ENCODE measurements at places on chromosomes 6 and 20. TPM values are rescaled to one million over a fixed set of nuclear protein-coding genes. Genes with fewer than 3 reads are reported as not detected.

DNA sequence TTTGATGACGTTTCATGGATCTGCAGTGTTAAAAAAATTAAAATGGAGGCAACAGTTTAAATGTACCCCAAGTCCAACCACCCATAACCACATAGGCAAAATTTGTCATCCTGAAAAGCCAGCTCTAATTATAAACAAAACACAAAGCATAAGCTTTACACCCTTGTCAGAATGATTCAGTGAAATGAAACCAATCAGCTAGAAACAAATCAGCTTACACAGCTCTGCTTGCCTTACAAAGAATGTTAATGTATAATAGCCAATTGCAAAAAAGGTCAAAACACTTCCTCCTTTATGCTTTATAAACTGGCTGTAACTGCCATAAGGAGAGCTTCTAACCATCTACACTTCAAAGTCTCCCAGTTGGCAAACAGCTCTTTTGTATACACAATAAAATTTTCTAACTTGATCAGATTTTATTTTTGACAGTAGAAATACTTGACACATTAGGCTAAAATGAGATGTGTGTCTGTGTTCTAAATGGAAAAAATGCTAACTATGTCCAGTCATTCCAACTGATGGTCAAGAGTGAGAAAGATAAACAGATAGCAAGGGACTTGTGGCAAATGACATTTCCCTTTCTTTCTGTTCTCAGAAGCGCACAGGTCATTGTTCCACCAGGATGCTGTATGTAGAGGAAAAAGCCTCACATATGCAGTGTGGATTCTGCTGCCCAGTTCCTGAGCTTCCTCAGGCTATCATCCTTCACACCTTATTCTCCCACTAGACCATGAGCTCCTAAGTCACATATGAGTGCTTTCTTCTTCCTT, 344.3 kb upstream of the ID4 start:
- no peaks in the 10 kb centered on the region for H3K4me1 ChIP-seq
- no peak overlapping the region for H3K27ac ChIP-seq
- H3K27me3 ChIP-seq: no peaks in the 10 kb centered on the region
- H3K4me3 ChIP-seq: no peak overlapping the region
- DNase-seq: no peak
- H3K36me3 ChIP-seq: no peaks in the 10 kb centered on the region

DNA sequence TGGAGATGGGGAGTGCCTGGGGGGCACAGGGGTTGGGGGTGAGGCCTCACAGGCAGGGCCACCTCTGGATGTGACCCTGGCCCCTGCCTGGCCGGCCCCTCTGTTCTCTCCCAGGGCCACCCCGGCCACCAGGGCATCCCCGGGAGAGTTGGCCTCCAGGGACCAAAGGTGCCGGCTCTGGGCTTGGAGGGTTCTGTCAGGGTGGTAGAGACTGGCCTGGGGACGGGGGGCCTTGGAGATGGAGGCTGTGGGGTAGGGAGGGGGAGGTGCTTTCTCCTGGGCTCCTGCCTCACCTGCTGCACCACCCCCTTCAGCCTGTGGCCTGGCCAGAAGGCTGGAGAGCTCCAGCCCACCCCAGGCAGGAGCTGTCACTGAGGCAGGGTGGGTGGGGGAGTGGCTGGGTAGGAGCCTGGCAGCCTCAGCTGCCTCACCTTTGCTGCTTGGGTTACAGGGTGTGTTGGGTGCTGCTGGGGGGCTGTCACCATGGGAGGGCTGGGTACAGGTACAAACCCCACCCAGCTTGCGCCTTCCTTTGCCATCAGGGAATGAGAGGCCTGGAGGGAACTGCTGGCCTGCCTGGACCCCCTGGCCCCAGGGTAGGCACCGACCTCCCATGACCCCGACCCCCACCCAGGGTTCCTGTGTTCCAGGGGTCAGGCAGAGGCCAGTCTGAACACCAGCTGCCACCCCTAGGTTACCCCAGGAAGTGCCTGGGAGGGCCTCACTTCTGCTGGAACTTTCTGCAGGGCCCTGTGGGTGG, 32.7 kb downstream of the COL20A1 start:
- no peak overlapping the region for H3K27ac ChIP-seq
- H3K4me3 ChIP-seq: no peak overlapping the region
- peaks cover 85% of the 10 kb centered on the region for H3K27me3 ChIP-seq
- no peaks in the 10 kb centered on the region for H3K36me3 ChIP-seq
- DNase-seq: no peak

DNA sequence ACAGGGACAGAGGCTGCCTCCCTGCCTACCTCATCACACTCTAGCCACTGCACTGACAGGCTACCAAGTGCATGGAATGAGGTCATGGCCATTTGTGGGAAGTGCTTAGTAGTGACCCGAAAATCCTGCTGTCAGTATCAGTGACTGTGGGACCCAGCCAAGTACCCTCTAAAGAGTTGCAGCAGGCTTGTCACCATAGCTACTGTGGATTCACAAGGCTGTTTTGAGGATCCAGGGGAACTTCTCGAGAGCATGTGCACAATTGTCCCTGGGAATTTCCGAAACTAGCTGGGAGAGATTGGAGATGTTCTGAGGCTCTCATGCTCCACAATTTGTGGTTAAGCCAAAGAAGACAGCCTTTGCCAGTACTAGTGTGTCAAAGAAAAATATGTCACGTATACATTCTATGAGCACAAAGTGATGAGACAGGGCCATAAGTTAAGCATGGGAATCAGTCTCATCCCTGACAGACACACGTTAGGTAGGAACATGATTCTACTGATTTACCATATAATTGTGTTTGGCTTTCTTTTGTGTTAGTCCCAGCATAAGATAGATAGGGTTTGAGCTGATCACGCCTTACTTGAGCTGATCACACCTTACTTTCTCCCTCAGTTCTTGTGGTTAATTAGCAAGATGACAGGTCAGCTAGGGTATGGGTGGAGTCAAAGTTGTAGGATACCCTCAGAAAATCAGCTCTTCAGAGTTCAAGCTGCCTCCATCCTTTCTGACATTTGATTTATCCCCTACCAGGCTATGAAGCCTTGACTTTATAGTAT, 42.6 kb upstream of the TMEM170B start:
- no peaks in the 10 kb centered on the region for H3K36me3 ChIP-seq
- no peak overlapping the region for H3K27ac ChIP-seq
- no peak overlapping the region for H3K4me3 ChIP-seq
- no peak for DNase-seq
- no peaks in the 10 kb centered on the region for H3K27me3 ChIP-seq
- peaks cover 5% of the 10 kb centered on the region for H3K4me1 ChIP-seq

Gene IL17F
- not detected for total RNA-seq

DNA sequence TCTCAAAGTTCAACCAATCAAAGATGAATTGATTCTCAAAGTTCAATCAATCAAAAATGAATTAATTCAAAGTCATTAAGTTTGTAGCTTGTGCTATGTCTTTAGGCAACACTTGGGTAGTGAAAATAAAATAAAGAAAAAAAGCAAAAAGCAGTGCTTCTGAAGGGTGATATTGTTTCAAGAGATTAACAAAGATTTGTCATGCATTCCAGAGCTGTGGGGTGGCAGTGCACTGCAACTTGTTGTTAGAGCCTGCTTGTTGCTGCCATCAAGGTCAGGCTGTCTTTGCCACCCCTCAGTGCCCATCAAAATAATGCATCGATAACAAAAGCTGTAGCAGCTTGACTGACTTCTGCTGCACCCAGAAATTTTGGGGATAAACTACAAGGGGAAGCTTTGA, 128.6 kb downstream of the RNF144B start:
- no peak for DNase-seq
- H3K27me3 ChIP-seq: no peaks in the 10 kb centered on the region
- no peak overlapping the region for H3K4me3 ChIP-seq
- no peaks in the 10 kb centered on the region for H3K4me1 ChIP-seq
- no peaks in the 10 kb centered on the region for H3K36me3 ChIP-seq

DNA sequence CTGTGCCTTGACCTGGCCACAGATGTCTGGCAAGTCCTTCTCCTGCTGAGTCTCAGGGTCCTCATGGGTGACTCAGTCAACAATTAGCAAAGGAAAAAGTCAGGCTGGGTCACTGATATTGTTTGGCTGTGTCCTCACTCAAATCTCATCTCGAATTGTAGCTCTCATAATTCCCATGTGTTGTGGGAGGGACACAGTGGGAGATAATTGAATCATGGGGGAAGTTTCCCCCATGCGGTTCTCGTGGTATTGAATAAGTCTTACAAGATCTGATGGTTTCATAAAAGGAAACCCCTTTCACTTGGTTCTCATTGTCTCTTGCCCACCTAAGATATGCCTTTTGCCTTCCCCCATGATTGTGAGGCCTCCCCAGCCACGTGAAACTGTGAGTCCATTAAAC, 45.7 kb downstream of the PREX1 start:
- H3K36me3 ChIP-seq: no peaks in the 10 kb centered on the region
- H3K4me1 ChIP-seq: no peaks in the 10 kb centered on the region
- no peak overlapping the region for H3K27ac ChIP-seq
- H3K4me3 ChIP-seq: no peak overlapping the region

GRCh38 chr6:83097204-83097603, 29.7 kb downstream of the DOP1A start:
- no peak overlapping the region for H3K4me3 ChIP-seq
- DNase-seq: no peak
- H3K4me1 ChIP-seq: no peaks in the 10 kb centered on the region
- H3K27ac ChIP-seq: no peak overlapping the region
- no peaks in the 10 kb centered on the region for H3K27me3 ChIP-seq
- H3K36me3 ChIP-seq: no peaks in the 10 kb centered on the region

DNA sequence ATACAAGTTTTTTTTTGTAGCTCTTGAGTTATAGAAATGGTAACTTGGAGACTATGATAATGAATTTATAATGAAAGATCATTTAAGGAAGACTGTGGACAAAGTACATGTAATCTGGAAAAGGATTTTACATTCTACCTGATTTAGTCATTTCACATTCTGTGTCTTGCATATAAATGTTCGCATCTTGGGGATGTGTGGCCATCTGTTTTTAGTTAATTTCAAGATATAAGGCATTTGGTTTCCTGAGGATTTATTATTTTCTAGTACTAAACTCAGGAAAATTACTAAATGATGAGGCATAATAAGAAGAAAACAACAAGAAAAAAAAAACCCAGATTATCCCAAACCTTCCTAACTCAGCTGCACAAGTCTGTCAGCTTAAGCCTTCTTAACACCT, 112.7 kb upstream of the PRL start:
- DNase-seq: no peak
- H3K27me3 ChIP-seq: no peaks in the 10 kb centered on the region
- H3K36me3 ChIP-seq: no peaks in the 10 kb centered on the region

GRCh38 chr6:130946076-130946475, 117.0 kb downstream of the EPB41L2 start:
- H3K4me1 ChIP-seq: peaks cover 45% of the 10 kb centered on the region
- peak overlapping the region; percentile 19 for H3K27ac ChIP-seq

Gene TMEM200A
- total RNA-seq: 2.6 TPM

DNA sequence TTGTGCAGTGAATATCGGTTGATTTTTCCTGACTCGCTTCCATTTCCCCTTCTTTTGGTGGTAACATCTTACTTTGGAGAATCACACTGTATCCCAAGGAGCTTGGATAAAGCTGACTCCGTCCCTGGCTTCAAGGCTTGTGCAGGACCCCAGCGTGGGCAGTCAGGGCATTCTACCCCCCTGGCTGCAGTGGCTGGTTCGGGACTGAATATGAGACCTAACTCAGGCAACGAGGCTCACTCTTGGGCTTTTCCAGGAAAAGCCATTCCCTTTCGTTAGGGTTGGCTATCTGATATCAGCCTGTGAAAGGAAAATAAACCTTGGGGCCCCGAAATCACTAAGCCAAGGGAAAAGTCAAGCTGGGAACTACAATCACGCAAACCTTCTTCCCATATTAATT, 30.1 kb upstream of the GJA1 start:
- H3K4me3 ChIP-seq: no peak overlapping the region
- DNase-seq: no peak
- H3K27me3 ChIP-seq: no peaks in the 10 kb centered on the region
- H3K4me1 ChIP-seq: no peaks in the 10 kb centered on the region
- no peaks in the 10 kb centered on the region for H3K36me3 ChIP-seq

Gene ACSS2
- 1,709 TPM for total RNA-seq

DNA sequence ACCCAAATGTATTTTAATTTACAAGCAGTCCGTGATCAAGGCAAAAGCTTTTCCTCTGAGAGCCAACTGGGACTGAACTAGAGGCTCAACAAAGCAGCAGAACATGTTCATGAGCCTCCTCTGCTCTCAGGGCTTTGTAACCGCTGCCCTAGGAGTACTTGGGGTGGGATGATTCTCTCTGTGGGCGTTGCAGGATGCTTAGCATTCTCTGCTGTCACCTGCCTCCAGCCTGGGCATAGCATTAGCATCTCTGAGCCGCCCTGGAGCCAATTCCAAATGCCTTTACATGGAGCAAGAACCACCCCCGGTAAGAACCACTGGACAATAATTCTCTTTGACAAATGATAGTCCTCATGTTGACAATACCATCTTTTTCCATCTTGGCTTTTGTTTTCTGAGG, 237.6 kb upstream of the CDH4 start:
- H3K4me1 ChIP-seq: no peaks in the 10 kb centered on the region
- H3K36me3 ChIP-seq: no peaks in the 10 kb centered on the region
- H3K27me3 ChIP-seq: no peaks in the 10 kb centered on the region
- DNase-seq: no peak
- no peak overlapping the region for H3K4me3 ChIP-seq
- no peak overlapping the region for H3K27ac ChIP-seq

- no peak overlapping the region for H3K4me3 ChIP-seq
- H3K27ac ChIP-seq: no peak overlapping the region
- H3K4me1 ChIP-seq: no peaks in the 10 kb centered on the region
- no peaks in the 10 kb centered on the region for H3K36me3 ChIP-seq
- no peaks in the 10 kb centered on the region for H3K27me3 ChIP-seq
- no peak for DNase-seq
These were observed 62.7 kb downstream of the DLGAP4 start for GRCh38 chr20:36368869-36369268.

DNA sequence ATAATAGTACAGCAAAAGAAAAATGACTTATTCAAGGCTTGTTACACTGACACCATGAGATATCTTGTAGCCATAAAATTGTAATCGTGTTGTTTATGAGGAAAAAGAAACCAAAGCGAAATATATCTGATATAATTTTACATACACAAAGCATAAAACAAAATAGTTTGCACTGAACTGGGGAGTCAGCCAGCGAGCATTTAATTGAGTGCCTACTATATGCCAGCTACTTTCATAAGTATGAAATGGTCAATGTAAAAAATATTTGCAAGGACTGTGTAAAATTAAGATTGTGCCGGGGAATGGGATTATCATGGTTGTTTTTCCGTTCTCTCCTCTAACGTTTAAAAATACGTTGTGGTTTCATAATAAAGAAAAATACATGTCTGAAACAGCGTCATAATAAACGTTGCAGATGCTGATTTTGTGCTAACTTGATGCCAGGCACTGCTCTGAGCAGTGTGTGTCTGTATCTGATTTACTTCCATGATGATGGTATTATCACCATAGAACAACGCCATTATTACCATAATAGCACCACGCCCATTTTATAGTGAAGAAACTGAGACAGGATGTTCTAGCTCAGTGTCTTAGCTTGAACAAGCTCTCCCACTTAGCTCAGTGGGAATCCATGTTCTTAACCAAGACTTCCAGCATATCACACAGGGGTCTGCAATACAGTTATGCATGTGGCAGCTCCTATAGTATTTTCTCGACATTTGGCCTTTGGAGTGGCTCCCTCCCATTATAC, 144.6 kb downstream of the BCAS1 start:
- H3K4me3 ChIP-seq: no peak overlapping the region
- no peaks in the 10 kb centered on the region for H3K36me3 ChIP-seq
- DNase-seq: no peak
- H3K27ac ChIP-seq: no peak overlapping the region
- no peaks in the 10 kb centered on the region for H3K27me3 ChIP-seq
- peaks cover 50% of the 10 kb centered on the region for H3K4me1 ChIP-seq

Gene MAFB
- 34.2 TPM for total RNA-seq

All from stomach (tissue), 19 donors.